Suprapubic skin (tissue), 4 donors: ENCODE measurements at places on chromosomes 7 and 10.

DNA sequence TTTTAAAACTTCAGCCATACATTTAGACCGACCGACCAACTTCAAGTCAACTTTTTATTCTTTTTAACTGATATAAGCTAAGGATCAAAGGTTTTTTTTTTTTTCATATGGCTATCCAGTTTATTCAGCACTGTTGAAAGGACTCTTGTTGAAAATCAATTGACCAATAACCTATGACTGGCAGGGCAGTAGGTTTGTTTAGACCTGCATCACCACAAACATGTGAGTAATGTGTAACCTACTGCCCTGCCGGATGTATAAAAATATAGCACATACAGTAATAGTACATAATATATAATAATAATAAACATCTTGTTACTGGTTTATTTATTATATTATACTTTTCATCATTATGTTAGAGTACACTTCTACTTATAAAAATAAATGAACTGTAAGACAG is 434.6 kb upstream of the SEMA3A start:
- DNase-seq: no peak

- DNase-seq: no peak
These were observed 149.8 kb upstream of the PRKCQ start for GRCh38 chr10:6729861-6730344.

DNA sequence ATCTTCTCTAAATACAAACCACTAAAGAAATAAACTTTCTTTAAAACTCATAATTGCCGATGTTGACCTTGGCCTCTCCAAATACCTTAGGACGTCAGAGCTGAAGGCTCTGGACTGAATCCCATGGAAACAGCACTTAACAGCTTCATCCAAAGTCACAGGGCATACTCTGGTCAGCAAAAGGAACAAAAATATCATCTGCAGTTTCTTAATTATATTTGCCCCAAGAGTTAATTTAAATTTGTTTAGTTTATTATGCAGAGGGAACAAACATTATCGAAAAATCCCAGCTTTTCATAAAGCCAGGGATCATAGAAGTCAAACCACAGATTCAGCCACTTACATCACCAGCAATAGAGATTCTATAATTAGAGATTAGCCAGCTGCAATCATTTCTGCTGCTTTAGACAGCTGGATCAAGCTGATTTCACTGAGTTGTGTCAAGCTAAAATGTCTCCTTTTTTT is 20.5 kb upstream of the FAM13C start:
- no peak for DNase-seq

- DNase-seq: peak; percentile 90
These were observed 994.1 kb downstream of the KCNMA1 start for GRCh38 chr10:76643511-76643911.

- DNase-seq: no peak
These were observed 18.7 kb upstream of the PRKAG2 start for GRCh38 chr7:151895631-151896031.

DNA sequence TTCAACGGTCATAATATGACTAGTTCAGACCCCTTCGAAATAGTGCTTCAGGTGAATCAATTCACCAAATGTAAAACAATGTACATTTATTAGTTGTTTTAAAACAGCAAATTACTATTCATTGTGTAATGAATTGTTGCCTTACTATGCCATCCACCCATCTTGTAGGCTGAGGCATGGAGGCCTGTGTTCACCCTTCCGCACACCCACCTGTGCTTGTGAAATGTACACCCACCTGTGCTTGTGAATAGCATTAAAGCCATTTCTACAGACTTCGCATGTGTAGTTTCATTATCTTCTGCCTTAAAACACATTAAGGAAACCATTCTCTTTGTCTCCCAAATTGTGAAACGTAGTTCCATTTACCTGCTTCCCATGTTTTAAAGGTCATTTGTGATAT is 16.8 kb downstream of the CLRN3 start:
- no peak for DNase-seq

DNA sequence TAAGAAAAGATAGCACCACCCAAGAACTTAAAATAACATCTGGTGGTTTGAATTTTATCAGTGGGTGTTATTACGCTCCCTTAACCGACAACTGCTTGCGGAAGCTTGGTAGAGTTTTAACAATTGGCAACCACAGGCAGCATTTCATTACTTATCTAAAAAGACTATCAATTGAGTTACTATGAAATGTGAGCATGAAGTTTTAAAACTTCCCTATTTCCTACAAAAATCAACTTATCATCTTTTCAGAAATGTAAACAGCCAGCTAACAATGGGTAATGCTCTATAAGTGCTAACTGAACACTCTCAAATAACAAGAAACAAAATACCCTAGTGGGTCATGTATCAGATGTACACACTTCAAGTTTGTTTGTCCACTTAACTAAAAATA is 68.8 kb downstream of the OSBPL3 start:
- no peak for DNase-seq

DNA sequence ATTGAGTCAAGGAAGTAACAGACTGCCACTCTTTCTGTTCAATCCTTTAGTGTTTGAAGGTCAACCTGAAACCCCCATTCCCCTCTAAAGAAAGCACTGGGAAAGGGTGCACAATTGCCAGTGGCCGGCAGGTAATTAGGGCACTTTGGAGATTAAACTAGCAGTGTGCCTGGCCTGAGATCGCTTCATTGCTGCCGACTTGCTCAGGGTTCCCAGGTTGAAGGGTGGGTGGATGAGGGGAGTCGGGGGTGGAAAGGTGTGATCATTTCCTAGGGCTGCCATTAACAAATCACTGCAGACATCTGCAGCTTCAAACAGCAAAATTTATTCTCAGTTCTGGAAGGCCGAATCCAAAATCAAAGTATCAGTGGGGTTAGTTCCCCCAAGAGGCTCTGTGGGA is 16.3 kb upstream of the BTBD16 start:
- peak; percentile 19 for DNase-seq

DNA sequence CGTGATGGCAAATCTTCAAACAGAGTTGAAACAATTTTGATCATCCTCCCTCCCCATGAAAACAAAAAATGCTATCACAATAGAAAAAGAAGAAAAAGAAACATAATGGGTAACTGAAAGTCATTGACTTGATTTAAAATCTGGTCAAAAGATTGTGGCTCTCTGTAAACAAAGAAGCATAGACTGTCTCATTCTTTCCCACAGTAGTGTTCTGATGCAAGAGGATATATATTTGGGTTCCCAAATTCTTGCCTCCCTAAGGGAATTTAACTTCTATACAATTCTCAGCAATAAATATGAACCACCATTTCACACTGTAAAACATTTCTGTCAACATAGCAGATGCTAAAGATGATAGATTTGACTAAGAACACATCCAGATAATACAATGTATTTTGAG is 32.8 kb upstream of the MEOX2 start:
- no peak for DNase-seq

DNA sequence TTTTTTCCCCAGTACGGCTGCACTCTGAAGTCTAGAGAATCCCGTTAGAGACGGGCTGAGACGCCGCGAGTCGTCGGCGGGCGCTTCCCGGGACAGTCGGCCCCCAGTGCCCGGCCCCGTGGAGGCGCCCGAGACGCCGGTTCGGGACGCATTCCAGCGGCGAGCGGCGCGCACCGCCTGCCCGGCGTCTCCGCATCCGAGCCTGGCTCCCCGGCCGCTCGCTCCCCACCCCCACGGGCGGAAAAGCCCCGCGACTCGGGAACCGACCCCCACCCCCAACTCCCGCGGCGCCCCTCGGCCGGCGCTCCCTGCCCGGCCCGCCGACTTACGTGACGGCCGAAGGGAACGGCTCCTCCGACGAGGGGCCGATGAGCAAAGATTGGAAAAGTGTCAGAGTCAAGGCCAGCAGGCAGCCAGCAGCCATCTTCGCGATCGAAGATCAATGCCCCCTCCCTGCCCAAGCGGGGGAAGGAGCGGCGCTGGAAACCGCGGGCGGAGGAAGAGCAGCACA is 486 bp downstream of the CACNA2D1 start:
- DNase-seq: no peak
